ENCODE measurements at places on chromosomes 12 and 14. TPM values are rescaled to one million over a fixed set of nuclear protein-coding genes. Genes with fewer than 3 reads are reported as not detected.

The PHETA1 gene
- 19.4 TPM for total RNA-seq

DNA sequence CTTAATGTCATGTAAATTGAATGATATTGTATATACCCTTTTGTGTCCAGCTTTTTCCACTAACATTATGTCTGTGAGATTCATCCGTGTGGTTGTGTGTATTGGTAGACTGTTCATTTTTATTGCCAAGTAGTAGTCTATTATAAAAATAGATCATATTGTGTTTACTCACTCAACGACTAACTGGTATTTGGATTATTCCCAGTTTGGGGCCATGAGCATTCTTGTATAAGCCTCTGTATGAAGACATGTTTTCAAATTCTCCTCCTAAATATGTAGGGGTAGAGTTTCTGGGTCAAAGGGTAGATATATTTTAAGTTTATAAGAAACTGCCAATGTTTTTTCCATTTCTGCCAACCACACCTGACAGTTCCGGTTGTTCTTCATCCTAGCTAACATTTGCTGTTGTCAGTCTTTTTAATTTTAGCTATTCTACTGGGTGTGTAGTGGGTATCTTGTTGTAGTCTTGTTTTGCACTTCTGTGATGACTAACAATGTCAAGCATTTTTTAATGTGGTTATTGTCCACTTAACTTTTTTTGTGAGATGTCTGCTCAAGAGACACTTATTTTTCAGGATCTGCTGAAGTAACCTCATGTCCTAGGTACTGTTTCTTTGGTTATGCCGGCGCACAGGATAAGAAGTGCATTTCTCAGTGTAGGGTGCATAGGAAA lies 93.2 kb downstream of the DACT1 start:
- no peak for DNase-seq

The OVCH1 gene
- total RNA-seq = not detected

DNA sequence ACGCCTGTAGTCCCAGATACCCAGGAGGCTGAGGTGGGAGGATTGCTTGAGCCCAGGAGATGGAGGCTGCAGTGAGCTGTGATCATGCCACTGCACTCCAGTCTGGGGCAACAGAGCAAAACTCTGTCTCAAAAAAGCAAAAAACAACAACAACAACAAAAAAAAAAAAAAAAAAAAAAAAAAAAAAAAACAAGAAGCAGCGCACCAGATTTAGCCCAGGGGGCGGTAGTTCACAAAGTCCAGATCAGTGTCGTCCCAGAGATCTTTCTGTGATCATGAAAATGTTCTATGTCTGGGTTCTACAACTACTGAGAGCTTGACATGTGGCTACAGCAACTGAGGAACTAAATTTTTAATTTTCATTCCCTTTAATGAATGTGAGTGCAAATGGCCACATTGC lies 27.4 kb downstream of the OAS2 start:
- no peak for DNase-seq

GRCh38 chr12:26195641-26196420 lies 458 bp downstream of the SSPN start:
- DNase-seq = peak; percentile 44

The GLIPR1 gene
- 1.1 TPM for total RNA-seq

The HOXC9 gene
- total RNA-seq = not detected

DNA sequence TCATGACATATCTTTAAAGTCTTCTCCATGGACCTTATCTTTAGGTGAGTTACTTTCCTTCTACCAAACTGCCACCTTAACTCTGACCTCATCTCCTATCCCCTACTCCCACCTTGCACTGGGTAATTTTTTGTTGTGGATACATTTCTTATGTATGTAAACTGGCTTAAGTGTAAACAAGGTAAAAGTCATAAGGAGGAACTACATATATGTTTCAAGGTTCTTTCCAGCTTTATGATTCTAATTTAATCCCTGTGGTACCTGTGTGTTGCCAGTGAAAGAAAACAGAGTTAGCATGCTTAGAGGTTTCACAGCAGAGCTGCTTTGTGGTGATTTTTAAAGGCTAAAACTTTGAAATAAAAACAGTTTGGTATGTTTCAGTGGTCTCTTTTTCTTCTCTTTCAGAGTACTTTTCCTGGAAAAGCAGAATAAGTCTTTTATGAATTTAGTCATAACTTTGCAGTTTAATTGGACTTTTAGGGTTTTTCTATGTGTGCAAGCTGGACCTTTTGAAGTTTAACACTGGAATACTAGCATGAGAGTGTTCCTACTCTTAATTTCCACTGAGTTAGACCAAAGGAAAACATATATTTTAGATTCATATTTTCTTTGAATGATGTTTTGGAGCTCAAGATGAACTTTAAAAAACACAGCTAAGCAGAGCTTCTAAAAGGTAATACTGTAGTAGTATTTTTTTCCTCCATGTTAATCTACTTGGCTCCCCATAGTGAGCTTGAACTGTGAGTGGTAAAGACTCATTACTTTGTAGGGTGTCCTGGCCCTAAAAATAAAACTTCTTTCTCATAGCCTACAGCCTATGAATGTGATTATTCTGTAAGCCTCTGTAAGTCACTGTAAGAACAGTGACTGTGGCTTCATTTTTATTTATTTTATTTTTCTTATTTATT lies 105.4 kb downstream of the FUT8 start:
- no peak for DNase-seq

DNA sequence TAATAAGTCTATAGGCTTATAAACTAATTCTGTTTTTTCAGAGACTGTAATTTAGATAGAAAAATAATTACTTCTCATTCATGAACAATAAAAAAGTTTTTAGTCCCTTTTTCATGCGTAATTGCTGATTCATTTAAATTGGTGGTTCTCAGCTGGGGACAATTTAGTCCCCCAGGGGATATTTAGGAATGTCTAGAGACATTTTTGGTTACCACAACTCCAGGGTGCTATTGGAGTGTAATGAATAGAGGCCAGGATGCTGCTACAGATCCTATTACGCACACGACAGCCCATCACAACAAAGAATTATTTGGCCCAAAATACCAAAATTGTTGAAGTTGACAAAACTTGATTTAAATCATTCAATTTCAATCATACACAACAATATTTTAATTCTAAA lies 22.8 kb upstream of the VCPKMT start:
- no peak for DNase-seq

The SMCO2 gene
- not detected for total RNA-seq

The TMTC1 gene
- 2.9 TPM for total RNA-seq

The RPL6 gene
- 770 TPM for total RNA-seq

DNA sequence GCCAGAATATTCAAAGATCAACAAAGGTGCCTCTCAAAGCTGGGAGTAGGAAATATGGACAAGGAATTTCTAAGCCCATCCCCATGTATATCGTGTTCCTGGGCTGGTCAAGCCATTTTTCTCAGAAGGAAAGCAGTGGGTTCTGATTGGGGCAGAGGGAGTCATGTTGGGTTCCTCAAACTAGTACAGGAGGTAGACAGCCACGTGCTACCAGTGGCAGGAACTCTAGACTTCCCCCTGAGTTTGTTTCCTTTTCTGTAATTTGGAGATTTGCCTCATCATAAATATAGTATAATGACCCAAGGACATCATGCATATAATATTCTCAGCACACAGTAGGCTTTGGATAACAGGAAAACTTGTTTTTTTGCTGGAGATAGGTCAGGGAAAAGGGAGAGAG lies 16.4 kb upstream of the PLEKHH1 start:
- no peak for DNase-seq

- DNase-seq = no peak
These were observed 409.2 kb downstream of the IPO8 start for GRCh38 chr12:30286345-30286926.

The SAMD15 gene
- total RNA-seq = 0.28 TPM

DNA sequence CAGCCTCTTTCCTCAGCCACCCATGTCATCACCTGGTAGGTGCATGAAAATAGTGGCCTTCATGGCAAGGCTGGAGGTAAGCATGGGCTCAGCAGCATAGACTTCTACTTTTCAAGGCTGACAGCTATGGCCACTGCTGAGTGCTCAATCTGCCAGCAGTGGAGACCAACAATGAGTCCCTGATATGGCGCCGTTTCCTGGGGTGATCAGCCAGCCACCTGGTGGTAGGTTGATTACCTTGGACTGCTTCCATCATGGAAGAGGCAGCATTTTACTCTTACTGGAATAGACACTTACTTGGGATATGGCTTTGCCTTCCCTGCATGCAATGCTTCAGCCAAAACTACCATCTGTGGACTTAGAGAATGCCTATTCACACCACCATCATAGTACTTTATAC lies 39.5 kb upstream of the USP44 start:
- no peak for DNase-seq

DNA sequence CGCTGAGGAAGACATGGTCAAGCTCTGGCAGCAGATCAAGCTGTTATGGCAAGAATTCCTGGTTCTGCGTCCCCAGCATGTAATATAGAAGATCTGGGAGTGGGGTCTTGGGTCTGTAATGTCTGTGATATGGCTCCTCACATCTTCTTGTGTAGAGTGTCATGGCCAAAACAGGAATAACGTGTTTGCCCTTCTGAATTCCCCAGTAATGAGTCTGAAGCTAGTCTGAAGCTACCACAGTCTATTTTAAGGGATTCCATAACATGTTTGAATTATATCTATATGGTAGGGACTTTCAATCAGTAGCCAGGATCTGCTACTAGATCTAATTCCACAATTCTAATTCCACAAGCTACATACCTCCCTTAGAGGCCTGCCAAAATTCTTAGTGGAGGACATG lies 31.4 kb upstream of the SOX5 start:
- no peak for DNase-seq

DNA sequence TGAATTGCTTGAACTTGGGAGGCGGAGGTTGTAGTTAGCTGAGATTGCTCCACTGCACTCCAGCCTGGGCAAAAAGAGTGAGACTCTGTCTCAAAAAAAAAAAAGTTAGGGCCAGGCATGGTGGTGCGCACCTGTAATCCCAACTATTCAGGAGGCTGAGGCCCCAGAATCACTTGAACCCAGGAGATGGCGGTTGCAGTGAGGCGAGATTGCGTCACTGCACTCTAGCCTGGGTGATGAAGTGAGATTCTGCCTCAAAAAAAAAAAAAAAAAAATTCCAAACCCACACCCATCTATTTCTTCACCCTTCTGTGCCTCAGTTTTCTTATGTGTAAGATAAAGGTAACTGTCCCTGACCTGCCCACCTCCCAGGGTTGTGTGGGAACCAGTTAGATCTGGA lies 11.0 kb upstream of the MLXIP start:
- no peak for DNase-seq

GRCh38 chr14:54106661-54107377 lies 150.2 kb upstream of the BMP4 start:
- DNase-seq = no peak

The ZNF385A gene
- 2.1 TPM for total RNA-seq

DNA sequence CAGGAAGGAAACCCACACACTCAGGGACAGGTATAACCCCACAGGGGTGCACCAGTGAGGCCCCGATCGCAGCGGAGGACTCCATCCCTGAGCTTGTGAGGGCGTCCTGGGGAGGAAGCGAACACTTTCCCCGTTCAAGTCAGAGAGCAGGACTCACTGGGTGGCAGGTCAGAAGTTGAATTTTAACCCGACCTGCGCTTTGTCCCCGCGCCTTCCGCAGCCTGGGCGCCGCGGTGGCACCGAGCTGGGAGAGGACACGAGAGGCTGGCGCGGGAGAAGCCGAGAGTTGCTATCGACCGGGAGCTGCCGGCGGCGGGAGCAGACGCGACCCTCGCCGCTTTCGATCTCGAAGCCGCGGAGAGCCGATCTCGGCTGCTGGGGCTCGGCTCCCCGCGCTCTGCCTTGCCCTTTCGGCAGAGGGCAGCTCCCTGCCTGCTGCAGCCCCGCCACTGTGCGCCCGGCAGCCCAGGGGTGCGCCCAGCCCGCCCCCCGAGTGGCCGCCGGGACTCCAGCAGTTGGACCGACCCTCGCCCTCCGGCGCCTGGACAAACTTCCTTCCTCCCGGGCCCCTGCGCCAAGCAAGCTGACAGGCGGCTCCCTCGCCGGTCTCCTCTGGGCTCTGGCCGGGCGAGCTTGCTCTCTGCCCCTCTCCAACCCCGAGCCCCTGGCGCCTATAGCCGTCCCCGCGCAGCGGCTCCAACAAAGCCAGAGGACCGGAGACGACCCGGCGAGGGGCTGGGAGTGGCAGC lies 918 bp downstream of the LIN7A start:
- peak; percentile 3 for DNase-seq

The IAPP gene
- 449 TPM for total RNA-seq

The RESF1 gene
- total RNA-seq = 32.1 TPM

- DNase-seq = no peak
These were observed 21.4 kb upstream of the NCOR2 start for GRCh38 chr12:124588751-124589267.

The ADAM21 gene
- not detected for total RNA-seq

The FKBP3 gene
- total RNA-seq = 18.6 TPM
